Stimulated activated CD8-positive, alpha-beta memory T cell treated with anti-CD3 and anti-CD28 coated beads, Interleukin-15, amount 100 ng/mL, for 4 hours (primary cell): ENCODE measurements at places on chromosomes 1 and 21.

- DNase-seq: no peak
These were observed 728 bp downstream of the OTUD7B start for GRCh38 chr1:150009604-150010392.

GRCh38 chr1:27872059-27872801 lies at the start of gene THEMIS2:
TSS of gene THEMIS2 (plus strand) at chr1:27872544. CDS start at chr1:27872572, 28 bp downstream.
- DNase-seq: peak; percentile 50

DNA sequence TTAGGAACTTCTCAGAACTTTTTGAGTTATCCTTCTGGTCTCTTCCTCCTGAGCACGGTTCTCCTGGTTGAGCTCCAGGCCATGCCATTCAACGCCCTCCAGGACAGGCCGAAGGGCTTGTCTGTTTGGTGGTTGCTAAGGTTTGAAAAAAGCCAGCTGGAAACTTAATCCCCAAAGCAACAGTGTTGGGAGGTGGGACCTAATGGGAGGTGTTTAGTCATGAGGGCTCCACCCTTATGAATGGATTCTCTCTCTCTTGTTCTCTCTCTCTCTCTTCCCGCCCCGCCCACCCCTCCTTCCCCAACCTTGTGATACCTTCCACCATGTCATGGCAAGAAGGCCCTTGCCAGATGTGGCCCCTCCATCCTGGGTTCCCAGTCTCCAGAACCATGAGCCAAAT lies 829 bp downstream of the KCNE1 start:
- DNase-seq: no peak

- DNase-seq: no peak
These were observed 51.5 kb downstream of the VANGL2 start for GRCh38 chr1:160451859-160452232.

- no peak for DNase-seq
These were observed 200.6 kb downstream of the RGS7 start for GRCh38 chr1:241156231-241156965.

DNA sequence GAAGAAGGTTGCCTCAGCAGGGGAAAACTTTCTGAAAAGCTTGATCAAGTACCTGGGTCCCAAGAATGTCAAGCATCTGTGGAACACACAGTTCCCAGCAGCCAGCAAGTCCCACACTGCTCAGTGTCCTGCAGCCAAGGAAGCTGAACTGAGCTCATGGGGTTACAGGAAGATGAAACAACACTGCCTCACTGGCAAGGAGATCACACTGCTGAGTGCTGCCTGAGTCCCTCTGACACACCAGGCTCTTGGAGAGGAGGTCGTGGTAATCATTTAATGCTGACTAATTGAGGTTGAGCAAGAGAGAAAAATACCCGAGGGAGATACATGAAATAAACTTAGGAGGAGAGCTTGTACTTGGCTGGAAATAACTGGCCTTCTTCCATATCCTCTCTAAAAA lies 75.2 kb downstream of the MPZL1 start:
- DNase-seq: no peak

GRCh38 chr21:36059823-36060158 lies 535 bp downstream of the SETD4 start:
- DNase-seq: no peak

GRCh38 chr1:212138457-212138856 lies 102.9 kb downstream of the DTL start:
- DNase-seq: no peak
